AG08396 (cell line): ENCODE measurements at places on chromosomes 3 and 15.
A peak's percentile ranks its signal among the peaks of the same experiment; 100 is the strongest.

DNA sequence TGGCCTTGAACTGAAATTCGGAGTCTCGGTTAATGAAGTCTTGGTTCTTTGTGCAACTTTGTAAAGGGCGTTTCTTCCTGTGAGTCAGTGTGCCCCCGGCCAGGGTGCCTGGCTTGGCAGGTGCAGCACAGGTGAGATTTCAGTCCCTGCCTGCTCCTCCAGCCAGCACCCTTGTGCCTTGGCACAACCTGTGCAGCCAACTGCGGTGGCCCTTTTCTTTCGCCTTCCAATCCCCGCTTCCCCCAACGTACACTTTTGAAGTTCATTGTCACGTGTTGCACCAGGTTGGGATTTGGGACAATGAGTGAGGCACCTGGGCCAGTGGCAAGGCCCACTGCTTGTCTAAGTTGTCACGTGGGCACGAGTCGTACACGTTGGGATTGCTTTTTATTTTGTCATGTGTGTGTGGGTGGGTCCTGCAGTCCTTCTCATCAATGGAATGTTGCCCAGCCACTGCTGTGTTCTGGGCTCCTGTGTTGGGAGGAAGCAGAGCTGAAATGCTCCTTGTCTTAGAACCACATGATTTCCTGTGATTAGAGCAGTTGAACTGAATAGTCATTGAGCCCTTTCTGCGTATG is 242.9 kb upstream of the BHLHE40 start:
- DNase-seq, result no peak

GRCh38 chr3:109678600-109678999 is 341.3 kb upstream of the DPPA4 start:
- DNase-seq, result no peak

DNA sequence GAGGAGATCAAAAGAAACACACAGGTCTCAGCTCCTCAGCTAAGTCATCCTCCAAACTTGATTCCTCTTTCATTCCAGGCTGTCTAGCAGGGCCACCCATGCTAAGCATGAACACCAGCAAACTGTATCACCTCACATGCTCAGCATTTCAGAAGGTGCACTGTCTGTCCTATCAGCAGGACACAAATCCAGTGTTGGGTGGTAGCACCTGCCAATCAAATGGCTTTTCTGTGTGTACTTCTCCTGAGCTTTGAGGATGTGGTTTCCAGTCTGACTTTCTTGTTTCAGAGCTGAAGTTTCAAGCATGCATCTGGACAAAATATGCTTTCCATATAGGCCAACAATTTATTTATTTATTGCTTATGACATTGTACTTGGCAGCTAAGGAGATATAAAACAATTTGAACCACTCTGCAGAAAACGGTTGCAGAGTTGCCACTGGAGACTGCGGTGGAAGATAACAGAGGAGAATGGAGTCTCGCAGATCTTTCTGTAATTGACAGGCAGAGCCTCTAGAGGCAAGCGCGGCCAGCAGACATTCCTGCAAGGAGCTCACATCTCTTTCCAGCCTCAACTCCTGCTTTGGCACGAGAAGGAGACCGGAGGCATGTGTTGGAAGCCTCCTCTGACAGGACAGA is 167.1 kb upstream of the WNT5A start:
- DNase-seq, result no peak

GRCh38 chr3:168847291-168847883 is 751.7 kb upstream of the GOLIM4 start:
- DNase-seq, result peak; percentile 25

DNA sequence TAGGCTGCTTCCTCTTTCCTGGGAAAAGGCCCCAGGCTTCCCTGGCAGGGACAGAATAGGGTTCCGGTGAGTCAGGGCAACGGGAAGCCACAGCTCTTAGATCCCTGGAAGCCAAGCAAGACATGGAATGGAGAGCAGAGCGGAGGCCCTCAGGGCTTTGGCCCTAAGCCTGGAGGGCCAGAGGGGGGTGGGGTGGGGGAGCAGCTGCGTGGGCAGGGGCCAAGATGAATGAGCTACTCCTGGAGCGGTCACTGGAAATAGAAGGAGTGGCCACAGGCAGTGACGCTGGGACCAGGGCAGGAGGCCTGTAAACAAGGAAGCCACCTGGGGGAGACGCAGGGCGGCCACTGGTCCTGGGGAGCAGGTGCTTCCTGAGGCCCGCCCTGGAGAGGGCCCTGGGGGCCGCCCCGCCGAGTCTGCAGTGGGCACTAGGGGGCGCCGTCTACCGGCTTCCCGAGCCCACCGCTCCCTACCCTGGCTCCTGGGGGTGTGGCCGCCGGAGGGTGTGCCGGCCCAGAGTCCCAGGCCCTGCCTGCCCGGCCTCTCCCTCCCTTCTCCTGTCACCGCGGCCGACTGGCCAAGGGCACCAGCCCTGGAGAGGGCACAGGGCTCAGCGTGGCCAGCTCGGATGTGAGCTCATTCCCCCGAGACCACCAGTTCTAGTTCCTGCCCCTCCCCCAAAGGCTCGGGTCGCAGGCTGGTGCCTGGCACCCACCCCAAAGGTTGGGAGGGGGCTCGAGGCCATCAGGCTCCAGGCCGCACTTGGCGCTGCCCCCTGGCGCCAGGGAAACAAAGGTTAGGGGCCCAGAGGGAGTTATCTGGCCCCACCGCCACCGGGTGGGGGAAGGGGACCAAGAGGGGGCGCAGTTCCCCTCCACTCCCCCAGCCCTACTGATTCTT is 12.1 kb downstream of the VPS18 start:
- peak; percentile 87 for DNase-seq

GRCh38 chr3:109396806-109397205 is 59.5 kb upstream of the DPPA4 start:
- DNase-seq, result peak; percentile 26

DNA sequence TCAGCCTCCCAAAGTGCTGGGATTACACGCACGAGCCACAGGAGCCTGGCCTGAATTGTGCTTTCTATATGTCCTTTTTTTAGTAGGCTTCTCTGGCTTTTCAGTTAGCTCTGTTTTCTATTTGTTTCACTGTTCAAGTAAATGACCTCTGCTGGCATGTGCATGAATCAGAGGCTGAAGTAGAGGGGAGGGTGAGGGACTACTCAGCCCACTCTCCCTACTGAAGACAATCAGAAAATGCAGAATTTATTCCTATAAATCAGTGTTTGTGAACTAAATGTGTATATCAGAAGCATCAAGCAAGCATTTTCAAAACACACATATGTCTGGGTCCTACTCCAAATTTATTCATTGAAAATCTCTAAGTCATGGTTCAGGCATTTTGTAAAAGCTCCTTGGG is 45.0 kb downstream of the ZMAT3 start:
- DNase-seq, result no peak

GRCh38 chr3:62318365-62318751 is 55.0 kb downstream of the FEZF2 start:
- peak; percentile 3 for DNase-seq

DNA sequence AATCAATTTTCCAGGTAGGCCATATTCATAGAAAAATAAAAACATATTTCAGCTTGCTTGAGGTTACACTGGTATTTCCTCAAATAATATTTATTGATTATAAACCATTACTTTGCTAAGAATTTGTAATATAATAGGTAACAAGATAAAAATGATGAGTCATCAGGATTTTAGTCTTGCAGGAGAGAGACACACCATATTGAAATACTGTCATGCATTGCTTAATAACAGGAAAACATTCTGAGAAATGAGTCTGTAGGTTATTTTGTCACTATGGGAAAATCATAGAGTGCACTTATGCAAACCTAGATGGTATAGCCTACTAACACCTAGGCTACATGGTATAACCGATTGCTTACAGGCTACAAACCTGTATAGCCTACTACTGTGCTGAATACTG is 990.5 kb downstream of the OTOL1 start:
- no peak for DNase-seq

- DNase-seq, result no peak
These were observed 313.9 kb downstream of the POLQ start for GRCh38 chr3:121231872-121232271.

GRCh38 chr3:194243172-194243837 is 107.4 kb downstream of the HES1 start:
- DNase-seq, result no peak

GRCh38 chr3:66297260-66297873 is 76.6 kb downstream of the SLC25A26 start:
- no peak for DNase-seq

DNA sequence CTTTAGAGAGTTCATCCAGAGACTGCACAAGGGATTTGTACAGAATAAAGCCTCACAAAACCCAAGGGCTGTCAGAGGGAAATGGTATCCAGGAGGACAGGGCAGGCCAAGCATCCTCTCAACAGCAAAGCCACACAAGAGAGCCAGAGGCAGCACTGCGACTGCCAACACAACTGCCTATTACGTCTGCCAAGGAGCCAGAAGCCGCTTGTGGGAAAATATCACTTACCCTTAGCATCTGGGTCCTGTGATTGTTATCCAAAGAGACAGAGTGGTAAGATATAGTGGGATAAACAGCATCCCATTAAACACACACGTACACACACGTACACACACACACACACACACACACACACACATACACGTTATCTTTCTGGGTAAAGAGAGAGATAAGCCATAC is 618.3 kb upstream of the AGTR1 start:
- DNase-seq, result peak; percentile 6

DNA sequence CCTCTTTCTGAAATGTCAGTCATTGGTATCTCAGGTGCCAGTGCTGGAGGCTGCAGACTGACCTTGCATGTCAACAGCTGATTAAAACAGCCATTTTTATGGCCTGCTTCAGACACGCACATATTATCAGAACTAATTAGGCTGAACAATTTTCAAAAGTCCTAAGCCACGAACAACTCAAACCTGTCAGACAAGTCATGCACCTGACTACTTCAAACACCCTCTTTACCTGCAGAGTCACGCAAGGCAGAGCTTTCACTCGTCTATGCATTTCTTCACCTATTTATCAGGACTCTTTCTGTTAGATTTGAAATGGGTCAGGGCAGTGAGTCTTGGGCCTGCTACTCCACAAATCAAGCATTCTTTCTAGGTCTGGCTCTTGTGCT is 26.7 kb downstream of the CLK3 start:
- DNase-seq, result no peak

DNA sequence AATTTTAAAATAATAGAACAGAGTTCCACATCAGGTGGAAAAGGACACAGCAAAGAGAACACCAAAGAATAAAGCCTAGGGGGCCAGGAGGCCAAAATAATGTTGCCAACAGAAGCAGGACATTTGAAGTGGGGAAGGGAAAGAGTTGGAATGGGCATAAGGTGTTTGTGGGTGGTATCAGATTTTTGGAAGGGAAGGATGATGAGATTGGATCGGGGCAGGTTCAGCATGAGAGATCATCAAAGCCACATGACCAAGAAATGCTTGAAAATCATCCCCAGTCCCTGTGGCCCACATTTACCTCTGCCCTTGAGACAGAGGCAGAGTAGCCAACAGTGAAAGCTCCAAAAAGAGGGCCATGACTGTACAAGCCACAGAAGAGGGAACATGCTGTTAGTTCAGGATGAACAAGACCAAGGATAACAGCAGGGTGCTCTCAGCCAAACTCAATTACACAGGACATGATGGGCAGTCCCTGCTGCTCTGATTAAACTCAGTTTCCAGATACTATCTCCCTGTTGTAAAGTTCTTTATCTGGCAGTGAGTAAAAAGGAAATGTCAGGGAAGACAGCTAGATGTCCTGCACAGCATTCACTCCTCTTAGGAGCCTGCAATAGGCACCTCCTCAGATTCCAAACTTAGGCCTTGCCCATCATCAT is 32.5 kb downstream of the RAB27A start:
- DNase-seq, result no peak

DNA sequence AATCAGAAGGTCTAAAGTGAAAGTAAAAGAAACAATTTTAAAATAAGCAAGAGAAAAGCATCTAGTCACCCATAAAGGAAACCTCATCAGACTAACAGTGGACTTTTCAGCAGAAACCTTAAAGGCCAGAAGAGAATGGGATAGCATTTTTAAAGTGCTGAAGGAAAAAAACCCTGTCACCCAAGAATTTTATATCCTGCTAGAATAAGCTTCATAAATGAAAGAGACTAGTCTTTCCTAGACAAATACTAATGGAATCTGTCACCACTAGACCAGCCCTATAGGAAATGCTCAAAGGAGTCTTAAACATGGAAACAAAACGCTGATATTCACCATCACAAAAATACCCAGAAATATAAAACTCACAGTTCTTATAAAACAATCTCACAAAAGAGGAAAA is 46.9 kb downstream of the TAMM41 start:
- no peak for DNase-seq

- DNase-seq, result peak; percentile 83
These were observed 5.8 kb upstream of the TOPAZ1 start for GRCh38 chr3:44235604-44236484.

DNA sequence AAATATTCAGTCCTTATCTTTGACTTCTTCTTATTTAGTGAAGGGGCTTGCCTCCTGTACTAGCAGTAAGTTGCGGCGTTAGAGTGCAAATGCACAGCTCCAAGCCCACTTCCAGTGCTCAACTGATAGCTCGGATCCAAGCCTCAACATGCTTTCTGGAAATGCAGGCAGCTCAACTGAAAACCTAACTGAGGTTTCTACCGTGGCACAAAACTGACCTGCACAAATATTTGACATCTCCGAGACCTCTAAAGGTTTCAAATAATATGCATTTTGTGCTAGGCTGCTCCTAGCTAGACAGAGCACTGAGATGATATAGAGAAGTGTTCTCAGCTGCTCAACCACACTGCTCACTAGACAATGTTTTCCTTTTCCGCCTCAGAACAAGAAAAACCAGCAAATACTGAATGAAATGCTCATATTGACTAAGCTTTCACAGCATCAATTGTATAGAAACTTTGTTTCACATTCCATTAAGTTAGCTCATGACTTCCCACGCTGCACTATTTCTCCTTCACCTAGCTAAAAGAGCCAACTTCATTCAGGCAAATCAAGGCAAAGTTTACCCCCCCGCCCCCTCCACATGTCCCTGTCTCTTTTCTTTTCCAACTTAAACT is 822 bp downstream of the ZNF385D start:
- DNase-seq, result no peak

GRCh38 chr15:94075349-94075748 is 156.0 kb upstream of the MCTP2 start:
- no peak for DNase-seq

DNA sequence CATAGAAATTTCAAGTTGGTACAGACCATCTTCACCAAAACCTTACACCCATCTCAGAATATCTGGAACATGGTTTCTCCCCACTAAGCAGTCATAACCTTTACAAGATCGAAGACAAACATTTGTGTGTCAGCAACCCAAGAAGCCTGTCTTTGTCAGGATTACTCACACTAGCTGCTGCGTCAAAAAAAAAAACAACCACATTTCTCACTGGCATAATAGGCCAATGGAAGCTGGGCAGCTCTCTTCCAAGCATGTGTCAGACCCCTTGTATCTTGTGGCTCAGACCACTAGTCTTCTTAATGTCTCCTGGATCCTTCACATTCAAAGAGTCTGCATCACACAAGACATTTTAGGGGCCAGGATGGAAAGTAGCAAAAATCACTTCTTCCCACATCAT is 266.9 kb upstream of the IGF1R start:
- DNase-seq, result no peak

- no peak for DNase-seq
These were observed 42.0 kb upstream of the MAP3K13 start for GRCh38 chr3:185320949-185321348.
